ENCODE measurements at places on chromosomes 6 and 20.

DNA sequence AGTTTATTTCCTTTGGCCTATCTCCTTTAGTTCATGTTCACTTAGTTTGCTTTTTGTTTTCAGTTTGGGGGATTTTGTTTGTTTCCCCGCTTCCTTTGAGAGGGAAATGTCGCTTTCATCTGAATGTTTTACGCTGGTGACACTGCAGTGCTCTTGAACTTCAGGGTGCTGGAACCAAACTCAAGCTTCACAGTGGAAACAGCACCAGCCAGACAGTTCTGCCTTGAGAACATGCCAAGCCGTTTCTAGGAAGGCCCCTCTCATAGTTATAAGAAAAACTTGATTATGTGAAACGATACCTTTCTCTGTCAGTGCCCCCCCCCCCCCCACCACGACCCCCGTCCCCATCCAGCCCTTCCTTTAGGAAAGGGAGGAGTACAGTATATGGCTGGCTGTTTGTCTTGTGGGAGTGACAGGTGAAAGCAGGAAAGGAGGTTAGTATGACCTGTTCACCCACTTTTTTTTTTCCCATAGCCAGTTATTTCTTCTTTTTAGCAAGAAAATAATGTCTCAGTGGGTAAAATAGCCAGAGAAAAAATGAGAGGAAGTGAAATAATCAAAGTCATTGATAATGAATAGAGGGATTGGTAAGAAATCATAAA lies 130.1 kb downstream of the LRRC1 start:
- no peak for DNase-seq

- peak; percentile 65 for DNase-seq
These were observed 19.3 kb downstream of the COL9A3 start for GRCh38 chr20:62835931-62836861.

DNA sequence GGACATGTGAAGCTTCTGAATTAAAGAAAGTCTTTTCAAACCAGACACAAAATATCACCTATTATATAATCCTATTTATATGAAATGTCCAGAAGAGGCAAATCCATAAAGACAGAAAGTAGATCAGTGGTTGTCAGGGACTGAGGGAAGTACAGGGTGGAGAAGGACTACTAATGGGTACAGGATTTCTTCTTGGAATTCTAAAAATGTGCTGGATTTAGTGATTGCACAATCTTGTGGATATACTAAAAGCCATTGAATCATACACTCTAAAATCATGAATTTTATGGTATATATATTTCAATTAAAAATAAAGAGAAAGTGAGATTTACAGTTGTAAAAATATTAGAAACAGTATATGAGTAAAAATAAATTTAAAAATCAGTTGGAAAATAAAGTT lies 18.7 kb upstream of the MC3R start:
- no peak for DNase-seq

GRCh38 chr20:64228751-64229506 lies 26.6 kb upstream of the PCMTD2 start:
- no peak for DNase-seq

DNA sequence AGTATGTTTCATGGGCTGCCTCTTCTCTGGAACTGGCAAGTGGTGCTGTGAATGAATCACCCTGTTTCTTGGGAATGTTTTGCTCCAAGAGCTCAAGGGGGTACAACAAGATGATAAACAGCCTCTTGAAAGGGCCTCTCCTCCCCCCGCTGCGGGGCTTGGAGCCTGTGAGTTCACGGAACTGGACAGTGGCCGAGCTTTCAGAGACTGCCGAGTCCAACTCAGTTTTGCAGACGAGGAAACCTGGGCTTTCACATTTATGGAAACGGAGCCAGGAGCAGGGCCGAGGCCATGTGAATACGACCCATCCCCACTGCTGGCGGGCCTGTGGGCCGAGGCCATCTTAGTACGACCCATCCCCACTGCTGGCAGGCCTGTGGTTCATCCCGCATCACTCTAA lies 18.2 kb upstream of the SRC start:
- peak; percentile 91 for DNase-seq

DNA sequence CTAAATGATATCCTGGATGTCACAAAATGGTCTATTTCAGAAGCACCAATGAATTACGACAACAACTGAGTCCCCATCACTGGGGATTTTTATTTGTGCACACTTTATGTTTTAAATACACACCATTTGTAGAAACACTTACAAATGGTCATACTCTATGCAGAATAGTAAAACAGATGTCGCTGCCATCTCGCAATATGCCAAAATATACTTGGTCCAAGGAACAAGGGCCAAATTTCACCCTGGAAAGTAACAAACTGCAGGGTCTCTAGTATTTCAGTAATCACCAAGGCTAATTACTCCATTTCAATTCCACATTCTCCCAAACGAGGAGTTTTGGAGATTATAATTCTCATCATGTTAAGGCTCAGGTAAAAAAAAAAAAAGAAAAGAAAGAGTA lies 215.2 kb downstream of the LMBRD1 start:
- no peak for DNase-seq

All from aorta (tissue), 5 donors.